ENCODE measurements at places on chromosomes 6 and 20.

- no peak for DNase-seq
These were observed 26.1 kb downstream of the C6orf141 start for GRCh38 chr6:49576618-49577017.

GRCh38 chr6:137167702-137168377 lies 5.6 kb downstream of the IL22RA2 start:
- no peak for DNase-seq

DNA sequence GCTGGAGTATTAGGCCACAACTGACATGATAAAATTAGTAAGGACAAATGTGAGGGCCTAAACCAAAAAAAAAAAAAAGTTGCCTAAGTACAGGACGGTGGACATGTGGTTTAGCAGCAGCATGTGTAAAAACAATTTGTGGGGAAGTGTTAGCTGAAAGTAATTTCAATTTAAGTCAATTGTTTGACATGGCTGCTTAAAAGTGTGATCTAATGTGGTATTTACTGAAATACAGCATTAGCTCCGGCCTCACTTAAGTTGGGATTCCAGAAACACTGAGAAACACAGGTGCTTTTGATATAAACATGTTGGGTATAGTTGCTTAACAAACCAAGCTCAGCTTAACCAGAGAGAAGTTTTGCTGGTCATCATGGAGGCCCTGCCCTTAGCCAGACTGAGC lies 119.7 kb downstream of the FYN start:
- DNase-seq: no peak

DNA sequence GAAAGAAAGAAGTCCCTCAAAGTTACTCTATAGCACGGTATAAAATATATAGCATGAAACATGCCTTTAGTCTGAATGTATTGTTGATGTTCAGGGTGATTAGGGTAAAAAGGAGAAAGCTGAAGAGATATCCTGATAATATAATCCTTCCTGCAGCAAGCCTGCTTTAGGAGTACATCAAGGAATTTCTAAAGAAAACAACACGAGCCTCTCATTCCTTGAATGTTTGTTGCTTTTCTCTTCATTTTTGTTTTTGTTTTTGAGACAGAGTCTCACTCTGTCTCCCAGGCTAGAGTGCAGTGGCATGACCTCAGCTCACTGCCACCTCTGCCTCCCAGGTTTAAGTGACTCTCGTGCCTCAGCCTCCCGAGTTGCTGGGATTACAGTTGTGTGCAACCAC lies 79.1 kb downstream of the CD164 start:
- no peak for DNase-seq

DNA sequence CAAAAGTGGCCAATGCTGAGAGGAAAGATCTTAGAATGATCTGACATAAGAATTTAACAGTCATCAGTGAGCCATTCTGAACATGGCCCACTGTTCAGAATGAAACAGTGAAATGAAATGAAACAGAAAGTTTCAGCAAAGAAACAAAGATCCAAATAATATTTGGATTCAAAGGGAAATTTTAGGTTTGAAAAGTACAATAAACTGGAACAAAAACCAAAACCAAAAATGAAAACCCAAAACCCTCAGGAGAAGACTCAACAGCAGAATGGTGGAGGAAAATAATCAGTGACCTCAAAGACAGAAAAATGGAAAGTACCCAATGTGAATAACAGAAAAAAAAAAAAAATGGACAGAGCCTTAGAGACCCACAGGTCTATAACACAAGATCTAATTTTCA lies 66.1 kb upstream of the EMILIN3 start:
- no peak for DNase-seq

DNA sequence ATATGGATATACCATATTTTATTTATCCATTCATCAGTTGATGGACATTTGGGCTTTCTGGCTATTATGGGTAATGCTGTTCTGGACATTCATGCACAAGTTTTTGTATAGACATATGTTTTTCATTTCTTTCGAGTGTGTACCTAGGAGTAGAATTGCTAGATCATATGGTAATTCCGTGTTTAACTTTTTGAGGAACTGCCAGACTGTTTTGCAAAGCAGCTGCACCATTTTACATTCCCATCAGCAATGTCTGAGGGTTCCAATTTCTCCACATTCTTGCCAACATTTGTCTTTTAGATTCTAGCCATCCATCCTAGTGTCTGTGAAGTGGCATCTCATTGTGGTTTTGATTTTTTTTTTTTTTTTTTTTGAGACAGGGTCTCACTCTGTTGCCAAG lies 20.8 kb downstream of the SRC start:
- DNase-seq: no peak

GRCh38 chr6:166721576-166721975 lies 94.5 kb upstream of the RPS6KA2 start:
- no peak for DNase-seq

- DNase-seq: no peak
These were observed 1013.7 kb upstream of the MAP3K7 start for GRCh38 chr6:91600561-91600960.

DNA sequence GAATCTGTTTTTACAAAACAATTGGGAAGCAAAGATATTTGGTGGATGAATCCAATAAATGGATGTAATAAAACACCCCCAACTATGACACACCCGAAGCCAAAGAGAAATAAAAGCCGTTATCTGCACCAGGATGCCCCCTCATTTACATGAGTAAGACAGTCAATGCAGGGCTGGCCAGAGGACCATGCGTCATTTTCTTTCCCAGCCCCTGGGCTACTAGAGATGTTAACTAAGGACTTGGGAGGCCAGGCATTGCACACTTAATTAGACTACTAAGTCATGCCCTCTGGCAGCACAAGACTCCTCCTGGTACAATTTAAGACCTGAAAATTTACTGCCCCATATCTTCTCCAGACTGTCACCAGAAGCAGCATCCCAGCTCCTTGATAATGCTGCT lies 3.2 kb downstream of the LEMD2 start:
- no peak for DNase-seq

- no peak for DNase-seq
These were observed 29.7 kb upstream of the TBXT start for GRCh38 chr6:166197361-166197760.

DNA sequence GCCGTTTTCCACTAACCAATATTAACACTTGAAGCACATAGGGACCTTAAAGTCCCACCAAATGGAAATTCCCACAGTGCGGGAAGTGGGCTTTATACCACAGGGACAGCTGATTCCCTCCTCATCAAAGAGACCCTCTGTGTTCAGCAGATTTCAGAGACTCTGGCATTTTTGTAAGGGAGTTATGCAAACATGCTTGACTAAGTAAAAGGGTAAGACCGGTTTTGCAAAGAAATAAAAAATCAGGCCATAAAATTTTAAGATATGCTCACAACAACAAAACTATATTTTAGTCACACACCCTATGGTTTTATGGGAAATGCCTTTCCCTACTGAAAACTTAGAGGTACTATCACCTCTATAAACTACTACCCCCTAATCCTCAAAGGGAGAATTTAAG lies 45.4 kb upstream of the SPTLC3 start:
- no peak for DNase-seq

GRCh38 chr20:3760655-3761348 lies 6.8 kb downstream of the ADISSP start:
- DNase-seq: no peak

GRCh38 chr6:145829102-145829501 lies 14.5 kb upstream of the FBXO30 start:
- DNase-seq: no peak

GRCh38 chr20:17227669-17228623 lies 1.1 kb downstream of the PCSK2 start:
- DNase-seq: no peak

GRCh38 chr6:110529907-110530306 lies 53.5 kb upstream of the SLC22A16 start:
- DNase-seq: no peak

DNA sequence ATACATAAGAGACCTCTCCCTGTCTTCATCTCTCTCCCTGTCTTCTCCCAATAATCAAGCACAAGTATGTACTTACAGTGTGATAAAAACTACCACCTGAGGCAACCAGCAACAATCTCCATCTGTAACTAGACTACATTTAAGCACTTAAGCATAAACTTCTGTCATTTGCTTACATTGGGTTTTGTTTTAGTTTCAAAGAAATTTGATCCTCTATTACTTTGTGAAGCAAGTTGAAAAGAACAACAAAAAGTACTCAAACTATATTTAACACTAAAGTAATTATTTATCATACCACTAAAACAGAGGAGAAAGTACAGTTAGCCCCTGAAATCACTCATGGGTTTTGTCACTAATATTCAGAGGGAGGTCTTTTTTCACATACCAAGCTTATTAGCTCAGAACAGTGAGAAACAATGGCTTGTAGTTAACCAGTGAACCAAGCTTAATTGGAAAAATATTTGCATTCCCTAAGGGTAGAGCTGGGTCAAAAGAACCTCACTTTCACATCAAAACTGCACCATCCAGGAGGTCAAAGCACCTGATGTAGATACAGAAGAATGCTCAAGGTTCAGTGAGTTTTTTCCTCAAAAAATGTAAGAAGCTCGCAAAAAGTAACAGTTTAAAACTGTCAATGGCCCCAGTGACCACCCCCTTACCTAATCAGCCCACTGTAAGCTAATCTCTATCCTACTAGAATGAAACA lies 34.1 kb downstream of the DCDC2 start:
- no peak for DNase-seq

- DNase-seq: no peak
These were observed 106.5 kb downstream of the SMLR1 start for GRCh38 chr6:130933712-130934200.

DNA sequence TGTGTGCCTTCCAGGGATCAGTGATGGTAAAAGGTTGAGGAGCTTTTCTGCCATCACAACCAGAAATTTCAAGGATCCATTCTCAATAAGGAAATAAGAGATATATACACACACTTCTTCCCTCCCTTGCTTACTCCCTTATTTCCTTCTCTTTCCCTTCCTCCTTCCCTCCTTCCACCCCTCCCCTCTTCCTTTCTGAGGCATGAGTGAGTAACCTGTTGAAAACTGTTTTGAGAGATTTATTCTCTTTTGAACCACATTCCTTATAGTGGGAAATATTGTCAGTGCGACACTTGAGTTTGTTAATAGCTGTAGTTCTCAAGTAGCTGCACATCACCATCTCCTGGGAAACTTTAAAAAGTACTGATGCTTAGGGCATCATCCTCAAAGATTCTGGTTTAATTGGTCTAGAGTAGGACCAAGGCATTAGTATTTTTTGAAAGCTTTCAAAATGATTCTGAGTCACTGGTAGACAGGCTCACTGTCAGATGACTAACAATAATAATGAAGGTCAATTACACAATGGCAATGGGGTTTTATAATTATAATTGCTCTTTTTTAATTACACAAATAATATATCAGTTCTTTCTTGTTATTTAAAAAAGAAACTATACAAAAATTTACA lies 109.9 kb downstream of the POPDC3 start:
- no peak for DNase-seq

DNA sequence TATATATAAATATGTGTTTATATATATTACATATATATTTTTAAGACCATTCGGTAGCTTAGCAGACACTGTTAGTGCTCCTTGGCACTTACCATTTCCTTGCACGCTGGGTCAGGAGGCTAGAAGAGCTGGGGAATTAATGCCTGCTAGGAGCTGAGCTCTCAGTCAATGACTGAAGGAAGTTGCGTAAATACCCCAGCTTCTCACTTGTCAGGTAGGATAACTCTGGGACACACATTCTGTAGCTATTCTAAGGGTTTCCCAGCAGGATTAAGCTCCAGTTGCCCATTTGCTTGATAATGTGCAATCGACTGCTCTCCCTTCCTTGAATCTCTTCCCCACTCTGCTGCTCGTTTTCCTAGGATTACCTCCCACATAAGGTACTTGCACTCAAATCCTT lies 15.7 kb upstream of the DNAAF9 start:
- no peak for DNase-seq

- no peak for DNase-seq
These were observed 108.6 kb downstream of the ESR1 start for GRCh38 chr6:151916075-151916474.

DNA sequence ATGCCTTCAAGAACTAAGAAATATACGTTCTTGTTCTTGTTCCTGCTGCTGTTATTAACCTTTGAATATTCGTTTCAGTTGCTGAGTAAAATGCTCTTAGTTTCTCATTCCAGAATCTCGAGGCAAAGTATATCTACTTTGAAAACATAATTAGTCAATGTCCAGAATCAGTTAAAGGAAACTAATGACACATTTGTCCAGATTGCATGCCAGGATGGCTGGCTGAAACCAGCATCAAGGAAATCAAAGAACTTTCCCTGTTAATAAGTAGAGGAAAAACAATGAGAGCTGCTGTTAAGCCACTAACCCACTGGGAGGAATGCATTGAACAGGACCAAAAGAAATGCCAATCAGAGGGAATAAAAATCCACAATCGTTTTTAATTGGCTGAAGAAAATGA lies 196.9 kb downstream of the ALDH8A1 start:
- no peak for DNase-seq

DNA sequence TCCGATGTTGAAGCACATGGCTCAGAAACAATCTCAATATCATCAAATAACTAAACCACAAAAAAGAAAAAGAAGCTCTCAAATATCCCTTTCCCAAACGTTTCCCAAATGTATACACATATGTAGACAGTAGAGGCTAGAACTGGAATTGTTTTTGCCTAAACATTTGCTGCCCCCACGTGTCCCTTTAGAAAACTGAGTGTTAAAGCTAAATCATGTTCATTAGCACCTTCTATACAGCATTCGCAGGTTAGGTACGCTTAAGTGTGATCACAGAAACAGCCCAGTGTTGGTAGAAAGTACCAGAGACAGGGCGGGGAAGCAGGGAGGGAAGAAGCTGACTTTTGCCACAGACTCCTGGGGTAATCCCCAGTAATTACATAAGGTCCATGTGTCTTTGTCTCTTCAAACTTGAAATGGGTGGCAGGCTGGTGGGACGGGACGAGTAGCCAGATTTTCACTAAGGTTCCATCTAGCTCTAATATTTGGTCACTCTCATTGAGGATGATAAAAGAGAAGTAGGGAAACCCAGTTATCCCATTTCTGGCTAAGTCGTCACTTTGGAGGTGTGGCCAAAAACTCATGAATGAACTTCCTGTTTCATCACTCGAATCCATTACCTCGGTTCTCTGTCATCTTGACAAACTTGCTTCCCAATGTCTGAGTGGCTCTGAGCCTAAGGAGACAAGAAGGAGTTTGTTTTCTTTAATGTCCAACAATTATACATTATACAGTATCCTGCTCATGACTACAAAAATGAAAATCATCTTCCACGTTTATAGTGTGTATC lies 15.0 kb upstream of the TFAP2A start:
- no peak for DNase-seq

GRCh38 chr20:35870541-35871258 lies 83.6 kb downstream of the SCAND1 start:
- no peak for DNase-seq

DNA sequence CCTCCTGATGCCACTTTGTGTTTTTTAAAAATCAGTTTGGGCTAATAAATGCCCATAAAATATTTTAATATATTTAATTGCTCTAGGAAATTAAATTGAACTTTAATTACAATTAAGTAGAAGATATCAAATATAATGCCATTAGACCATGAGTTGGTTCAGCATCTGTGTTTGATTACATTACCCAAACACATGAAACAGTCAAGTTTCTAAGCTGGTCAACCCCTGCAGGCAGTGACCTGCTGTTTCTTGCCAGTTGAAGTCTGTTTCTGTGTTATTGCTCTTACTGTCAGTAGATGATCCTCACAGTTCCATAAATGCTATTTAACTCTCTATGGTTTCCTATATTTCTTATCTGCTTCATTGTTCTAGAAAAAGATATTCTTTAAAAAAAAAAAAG lies 9.7 kb upstream of the TENT5A start:
- DNase-seq: no peak

GRCh38 chr6:169859401-169859977 lies 108.1 kb downstream of the ERMARD start:
- no peak for DNase-seq

Measured in activated CD4-positive, alpha-beta T cell treated with anti-CD3 and anti-CD28 coated beads for 24 hours (primary cell).